Stimulated activated CD4-positive, alpha-beta T cell treated with anti-CD3 and anti-CD28 coated beads, Interleukin-15, amount 100 ng/mL, for 1 hour (primary cell): ENCODE measurements at places on chromosomes 3 and 15.
A peak's percentile ranks its signal among the peaks of the same experiment; 100 is the strongest.

GRCh38 chr15:47961401-47962090 is 159.2 kb upstream of the SLC24A5 start:
- no peak for DNase-seq

- no peak for DNase-seq
Observed at GRCh38 chr15:39592500-39592899, 11.6 kb downstream of the THBS1 start.

- no peak for DNase-seq
Observed at GRCh38 chr3:191915712-191916111, 454.7 kb downstream of the PYDC2 start.

GRCh38 chr15:60627298-60627943 is 148.5 kb upstream of the ICE2 start:
- DNase-seq: no peak

DNA sequence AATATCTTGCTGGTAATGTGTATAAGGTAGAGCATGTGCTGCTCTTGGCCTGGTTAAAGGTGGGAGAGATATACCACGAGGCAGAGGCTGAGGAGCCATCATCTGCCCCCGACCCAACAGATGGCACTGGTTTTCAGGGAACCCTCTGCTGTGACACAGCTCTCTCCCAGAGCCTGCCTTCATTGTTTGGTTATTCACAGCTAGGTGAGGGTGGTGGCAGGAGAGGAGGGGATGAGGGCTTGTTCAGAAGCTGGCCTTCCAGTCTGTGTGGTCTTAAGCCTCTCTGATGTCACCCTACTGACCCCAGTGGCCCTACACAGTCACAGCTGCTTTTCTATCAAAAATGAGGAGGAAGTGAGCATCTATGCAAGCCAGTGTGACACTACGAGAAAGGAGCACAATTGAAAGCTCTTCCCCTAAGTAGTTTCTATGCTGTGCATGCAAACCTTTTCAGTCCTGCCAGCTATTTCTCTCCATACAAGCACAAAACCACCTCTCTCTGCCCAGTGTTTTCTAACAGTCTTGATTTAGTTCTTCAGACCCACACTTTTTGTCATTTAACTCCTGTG is 258.4 kb upstream of the AGTR1 start:
- no peak for DNase-seq

- no peak for DNase-seq
Observed at GRCh38 chr15:41860049-41860828, 21.6 kb downstream of the PLA2G4B start.

DNA sequence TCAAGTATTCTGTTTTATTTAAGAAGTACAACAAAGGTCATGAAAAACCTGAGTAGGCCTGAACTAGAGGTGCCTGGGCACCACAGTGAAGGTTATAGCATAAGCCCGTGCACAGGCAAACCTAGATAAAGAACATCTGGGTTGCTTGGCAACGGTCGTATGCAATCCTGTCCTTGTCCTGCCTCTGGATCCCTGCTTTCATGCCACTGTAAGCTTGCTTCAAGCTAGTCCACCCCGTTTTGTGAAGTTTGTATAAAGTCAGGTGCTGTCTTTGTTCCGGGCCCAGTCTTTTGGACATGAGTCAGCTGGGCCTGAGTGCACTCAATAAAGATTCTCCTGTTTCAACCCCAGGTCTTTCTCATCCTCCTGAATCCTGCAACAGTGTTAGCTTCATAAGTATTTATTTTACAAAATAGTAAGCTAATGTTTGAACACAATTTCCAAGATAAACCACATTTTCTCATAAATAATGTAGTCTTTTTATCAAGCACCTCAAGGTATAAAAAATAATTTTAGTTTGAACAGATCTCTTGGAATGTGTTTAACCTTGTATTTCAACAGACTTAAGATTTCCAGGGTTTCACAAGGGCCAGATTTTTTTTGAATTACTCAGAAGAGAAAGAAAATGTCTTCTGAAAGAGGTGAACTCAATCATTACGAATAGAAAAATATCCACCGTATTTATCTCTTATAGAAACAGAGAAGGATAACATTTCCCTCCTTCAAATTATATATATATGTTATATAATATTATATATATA is 14.3 kb upstream of the SLC9C1 start:
- no peak for DNase-seq

- no peak for DNase-seq
Observed at GRCh38 chr3:143563786-143564185, 284.5 kb downstream of the SLC9A9 start.

DNA sequence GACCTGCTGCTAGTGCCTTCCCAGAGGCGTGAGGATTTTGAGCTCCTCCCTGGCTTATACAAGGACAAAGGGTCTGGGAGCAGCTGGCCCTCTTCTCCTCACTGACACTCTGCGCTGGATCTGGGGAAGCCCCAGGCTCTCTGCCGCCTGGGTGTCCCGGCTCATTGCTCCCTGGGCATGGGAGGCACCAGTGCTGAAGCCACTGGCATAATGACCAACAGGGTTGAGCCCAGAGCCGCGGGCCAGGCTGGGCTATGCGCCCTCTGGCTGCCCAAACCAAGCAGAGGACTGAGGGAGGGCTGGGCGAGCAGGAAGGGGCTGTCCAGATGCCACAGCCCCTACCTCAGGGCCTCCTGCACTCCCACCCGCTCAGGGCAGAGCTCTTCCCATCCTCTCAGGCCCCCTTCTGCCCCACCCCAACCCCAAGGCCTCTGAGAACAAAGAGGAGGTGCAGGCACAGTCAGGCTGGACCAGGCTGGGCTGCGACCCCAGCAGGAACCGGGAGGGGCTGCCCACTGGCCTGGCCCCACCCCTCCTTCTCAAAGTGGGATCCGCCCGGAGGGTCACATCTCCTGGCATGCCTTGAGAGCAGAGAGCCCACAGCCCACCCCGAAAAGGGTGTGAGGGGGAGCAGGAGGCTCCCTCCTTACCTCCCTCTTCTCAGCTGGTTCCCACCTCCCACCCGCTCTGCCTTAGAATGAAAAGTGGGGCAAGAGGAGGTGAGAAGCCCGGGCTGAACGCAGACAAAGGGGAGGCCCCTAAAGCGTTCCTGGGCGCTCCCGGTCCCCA is 1.6 kb downstream of the LINGO1 start:
- DNase-seq: no peak

GRCh38 chr3:31420311-31420710 is 112.4 kb upstream of the STT3B start:
- DNase-seq: no peak

DNA sequence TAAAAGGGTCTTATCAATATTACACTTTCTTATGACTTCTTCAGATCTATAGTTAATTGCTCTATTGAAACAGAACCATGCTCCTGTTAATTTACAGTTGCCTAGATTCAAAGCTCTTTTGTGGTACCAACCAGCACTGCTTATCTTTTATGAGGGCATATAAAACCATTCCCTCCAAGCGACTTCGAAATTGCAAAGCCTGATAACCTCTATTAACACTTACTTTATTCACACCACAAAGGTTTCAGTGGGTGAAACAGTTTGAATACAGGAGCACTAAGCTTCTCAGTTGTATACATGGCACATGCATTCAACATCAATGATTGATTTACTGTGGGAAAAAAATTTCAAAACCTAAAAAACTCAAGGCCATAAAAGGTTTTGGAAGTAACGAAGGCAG is 74.9 kb upstream of the PPIB start:
- DNase-seq: no peak

DNA sequence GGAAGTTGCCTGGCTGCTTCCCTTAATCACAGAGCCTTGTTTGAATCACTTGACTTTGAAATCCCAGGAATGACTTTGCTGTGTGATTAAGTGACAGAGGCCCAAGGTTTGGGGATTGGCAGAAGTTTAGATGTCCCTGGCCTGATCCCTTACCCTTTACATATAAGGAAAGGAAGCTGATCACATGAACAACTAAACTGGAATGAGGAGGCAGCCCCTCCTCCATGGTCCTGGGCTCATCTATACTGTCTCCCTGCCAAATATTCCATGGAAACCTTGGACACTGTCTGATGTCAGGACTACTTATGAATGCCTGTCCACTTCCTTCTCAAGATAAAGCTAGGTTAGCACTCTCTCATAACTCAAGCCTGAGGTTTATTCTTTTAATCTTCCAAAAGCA is 181.3 kb upstream of the CTDSPL start:
- DNase-seq: no peak

- DNase-seq: no peak
Observed at GRCh38 chr3:72696815-72697214, 151.4 kb downstream of the SHQ1 start.

DNA sequence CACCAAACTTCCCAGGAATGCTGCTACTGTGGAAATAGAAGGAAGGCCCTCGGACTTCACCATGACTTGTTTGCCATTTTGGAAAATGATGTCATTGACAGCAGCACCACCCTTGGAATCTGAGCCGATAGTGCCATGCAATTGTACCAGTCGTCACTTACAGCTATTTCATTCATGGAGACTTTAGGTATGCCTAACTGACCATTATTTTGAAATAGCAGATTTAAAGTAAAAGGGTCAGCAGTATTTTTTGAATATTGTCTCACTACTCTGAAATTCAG is 66.0 kb upstream of the ARL8B start:
- no peak for DNase-seq

- DNase-seq: no peak
Observed at GRCh38 chr3:48698891-48699290, 13.2 kb upstream of the NCKIPSD start.

GRCh38 chr3:177598097-177598833 is 401.0 kb upstream of the TBL1XR1 start:
- DNase-seq: no peak

DNA sequence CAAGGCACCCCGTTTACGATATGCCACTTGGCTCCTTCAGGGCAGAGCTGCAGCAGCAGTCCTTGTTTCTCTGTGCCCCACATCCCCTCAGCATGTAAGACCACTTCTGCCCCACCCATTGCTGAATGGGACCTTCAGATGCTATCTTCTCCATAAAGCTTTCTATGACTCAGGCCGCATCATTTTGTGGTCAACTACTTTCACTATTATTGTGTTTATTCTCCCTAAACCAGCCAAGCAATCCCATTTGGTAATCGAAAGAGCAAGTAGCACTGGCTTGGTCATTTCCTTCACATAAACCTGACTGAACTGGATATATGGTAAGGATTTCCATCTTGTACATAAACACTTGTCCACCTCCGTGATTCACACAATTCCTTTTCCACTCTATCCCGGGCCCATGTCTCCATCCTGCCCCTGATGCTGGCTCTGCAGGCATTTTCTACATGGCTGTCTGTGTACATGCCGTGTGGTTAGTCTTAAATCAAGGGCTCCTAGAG is 25.7 kb downstream of the LIPC start:
- no peak for DNase-seq

DNA sequence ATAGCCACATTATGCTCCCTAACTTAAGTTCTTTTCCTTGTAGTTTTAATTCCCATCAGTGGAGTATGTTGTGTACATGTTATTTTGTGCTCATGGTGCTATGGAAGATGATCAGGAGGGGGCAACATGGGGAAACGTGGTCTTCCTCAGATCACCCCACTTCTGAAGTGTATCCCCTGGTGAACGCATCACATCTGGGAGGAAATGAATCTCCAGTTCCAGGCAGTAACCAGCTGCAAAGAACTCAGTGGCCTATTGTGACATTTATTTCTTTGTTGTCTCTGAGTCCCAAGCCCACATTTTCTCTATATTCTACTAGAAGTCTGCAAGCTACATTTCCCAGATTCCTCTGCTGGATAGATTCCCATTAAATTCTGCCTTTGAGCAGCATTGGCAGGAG is 217.0 kb downstream of the SATB1 start:
- DNase-seq: no peak

GRCh38 chr3:45568848-45569762 is 25.4 kb upstream of the LIMD1 start:
- DNase-seq: no peak

DNA sequence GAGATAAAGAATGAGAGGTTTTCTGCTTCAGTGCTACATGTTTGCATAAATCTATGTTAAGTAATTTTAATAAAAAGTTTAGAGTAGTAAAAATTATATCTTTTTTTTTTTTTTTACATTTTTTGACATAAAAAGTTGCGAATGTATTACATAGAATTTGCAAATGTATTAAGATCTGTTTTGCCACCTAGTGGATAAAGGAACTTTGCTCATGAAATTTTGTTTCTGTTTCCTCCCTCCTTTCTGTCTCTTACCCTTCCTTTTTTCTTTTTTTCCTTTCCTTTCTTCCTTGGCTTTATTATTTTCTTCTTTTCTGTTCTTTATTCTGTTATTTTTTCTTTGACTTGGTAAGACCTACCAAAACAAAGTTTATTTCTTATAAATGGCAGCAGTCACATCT is 58.5 kb upstream of the UTS2B start:
- no peak for DNase-seq

DNA sequence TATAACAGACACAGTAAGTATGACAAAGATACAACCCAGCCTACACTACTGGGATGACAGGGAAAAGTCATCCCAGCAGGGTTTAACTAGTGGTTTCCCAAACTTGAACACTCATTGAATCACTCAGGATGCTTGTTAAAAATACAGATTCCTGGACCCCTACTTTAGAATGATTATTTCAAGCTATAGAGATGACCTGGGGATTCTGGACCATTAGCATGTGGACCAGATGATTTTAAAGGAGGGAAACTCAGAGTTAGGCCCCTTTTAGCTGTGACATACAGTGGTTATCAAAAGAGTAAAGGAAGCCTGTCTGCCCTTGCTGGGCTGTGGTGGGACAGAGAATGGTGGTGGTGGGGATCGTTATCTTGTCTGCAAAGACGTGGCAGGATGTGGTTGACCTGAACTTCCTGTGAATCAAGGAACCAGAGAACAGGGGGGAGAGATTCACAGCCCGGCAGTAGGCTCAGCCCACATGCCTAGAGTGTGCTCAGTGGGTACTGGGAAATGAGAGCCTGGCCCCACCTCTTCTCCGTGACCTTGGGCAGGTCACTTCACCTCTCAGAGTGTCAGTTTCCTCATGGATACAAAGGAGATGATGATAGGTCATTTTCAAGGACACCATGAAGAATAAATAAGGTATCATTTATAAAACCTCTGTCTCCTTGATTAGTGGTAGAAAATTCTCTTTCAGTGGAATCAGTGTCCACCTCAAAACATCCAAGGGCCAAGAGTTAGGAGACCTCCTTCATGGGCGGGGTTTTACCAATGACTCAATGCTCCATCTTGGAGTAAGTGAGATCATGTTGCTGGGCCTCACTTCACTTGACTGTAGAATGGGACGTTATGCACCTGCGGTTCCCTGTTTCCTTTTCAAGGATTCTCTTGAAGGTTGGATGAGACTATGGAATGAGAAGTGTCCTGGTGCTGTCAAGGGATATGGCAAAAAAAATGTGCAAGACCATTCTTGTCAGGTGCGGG is 306.5 kb downstream of the RPLP1 start:
- DNase-seq: peak; percentile 56

- no peak for DNase-seq
Observed at GRCh38 chr3:18531662-18532061, 106.5 kb upstream of the SATB1 start.
